Activated gamma-delta T cell treated with anti-CD3 and anti-CD28 coated beads, Interleukin-2, amount 50 U/mL, for 16 hours (primary cell): ENCODE measurements at places on chromosomes 11 and 22.

- DNase-seq, result no peak
Observed at GRCh38 chr22:42892571-42893316, 35.7 kb upstream of the ARFGAP3 start.

GRCh38 chr22:49811020-49811791 is 16.5 kb downstream of the BRD1 start:
- no peak for DNase-seq

DNA sequence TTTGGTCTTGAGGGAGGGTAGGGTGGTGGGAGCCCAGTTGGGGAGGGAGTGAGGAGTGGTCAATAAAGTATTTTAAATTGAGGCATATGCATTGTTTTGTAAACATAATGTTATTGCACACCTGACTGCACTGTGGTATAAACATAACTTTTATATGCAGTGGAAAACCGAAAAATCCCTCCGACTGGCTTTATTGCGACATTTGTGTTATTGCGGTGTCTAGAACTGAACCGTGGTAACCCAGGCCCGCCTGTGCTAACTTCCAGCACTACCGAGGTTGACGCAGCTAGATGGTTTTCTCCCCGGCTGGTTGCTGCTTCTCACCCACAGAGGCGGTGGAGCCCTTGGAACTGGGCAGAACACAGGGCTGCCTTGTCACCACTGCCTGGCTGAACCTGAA is 7.6 kb upstream of the RNH1 start:
- no peak for DNase-seq

- no peak for DNase-seq
Observed at GRCh38 chr22:46295277-46295971, 1.2 kb upstream of the GTSE1 start.

- no peak for DNase-seq
Observed at GRCh38 chr11:114301927-114302326, 5.7 kb downstream of the NNMT start.

GRCh38 chr11:71242391-71242790 is 10.0 kb downstream of the SHANK2 start:
- DNase-seq, result no peak

DNA sequence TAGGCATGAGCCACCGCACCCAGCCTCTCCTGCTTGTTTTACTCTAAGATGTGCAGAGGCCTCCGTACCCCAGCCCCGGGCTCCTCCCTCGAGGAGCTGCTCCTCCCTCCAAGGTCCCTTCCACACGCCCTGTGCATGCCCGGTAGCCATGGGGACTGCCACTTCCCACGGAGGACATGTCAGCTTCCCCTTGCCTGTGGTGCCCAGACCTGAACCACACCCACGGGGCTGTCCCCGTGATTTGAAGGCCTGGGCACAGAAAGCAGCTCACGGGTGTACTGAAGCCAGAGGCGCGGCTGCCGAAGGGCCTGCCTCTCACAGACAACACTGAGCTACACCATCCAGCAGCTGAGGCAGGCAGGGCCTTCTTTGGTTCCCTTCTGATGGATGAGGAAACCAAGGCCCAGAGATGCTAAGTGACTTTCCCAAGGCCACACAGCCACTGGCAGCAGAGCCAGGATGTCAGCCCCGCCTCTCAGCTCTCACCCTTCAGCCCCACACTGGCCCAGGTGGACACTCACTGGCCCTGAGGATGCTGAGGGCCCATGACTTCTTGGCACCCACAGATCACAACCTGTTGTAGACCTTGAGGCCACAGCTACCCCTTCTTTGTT is 7.3 kb downstream of the INS start:
- no peak for DNase-seq

DNA sequence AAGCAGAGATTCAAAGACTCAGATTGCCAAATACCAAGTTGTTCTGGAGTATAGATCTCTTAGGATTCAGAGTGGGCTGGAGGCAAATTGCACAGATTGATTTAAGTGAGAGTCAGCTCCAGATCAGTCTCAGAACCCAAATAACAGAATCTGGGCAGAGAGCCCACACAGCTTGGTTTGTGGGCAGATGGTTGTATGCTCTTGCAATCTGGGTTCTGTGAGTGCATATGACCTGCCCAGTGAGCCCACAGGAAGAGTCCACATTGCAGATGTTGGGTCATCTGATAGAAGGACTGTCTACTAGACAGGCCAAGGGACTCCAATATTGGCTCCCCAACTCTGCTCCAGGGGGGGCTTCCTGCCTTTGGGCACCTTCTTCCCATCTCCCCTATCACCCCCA is 65.9 kb downstream of the ADAMTS15 start:
- no peak for DNase-seq
